ENCODE measurements at places on chromosomes 6 and 20.

- DNase-seq, result no peak
Observed at GRCh38 chr6:102405860-102406259, 1012.4 kb downstream of the GRIK2 start.

- DNase-seq, result no peak
Observed at GRCh38 chr6:17851720-17852161, 135.7 kb downstream of the KIF13A start.

GRCh38 chr6:135390458-135390857 lies 107.1 kb downstream of the AHI1 start:
- DNase-seq, result no peak

DNA sequence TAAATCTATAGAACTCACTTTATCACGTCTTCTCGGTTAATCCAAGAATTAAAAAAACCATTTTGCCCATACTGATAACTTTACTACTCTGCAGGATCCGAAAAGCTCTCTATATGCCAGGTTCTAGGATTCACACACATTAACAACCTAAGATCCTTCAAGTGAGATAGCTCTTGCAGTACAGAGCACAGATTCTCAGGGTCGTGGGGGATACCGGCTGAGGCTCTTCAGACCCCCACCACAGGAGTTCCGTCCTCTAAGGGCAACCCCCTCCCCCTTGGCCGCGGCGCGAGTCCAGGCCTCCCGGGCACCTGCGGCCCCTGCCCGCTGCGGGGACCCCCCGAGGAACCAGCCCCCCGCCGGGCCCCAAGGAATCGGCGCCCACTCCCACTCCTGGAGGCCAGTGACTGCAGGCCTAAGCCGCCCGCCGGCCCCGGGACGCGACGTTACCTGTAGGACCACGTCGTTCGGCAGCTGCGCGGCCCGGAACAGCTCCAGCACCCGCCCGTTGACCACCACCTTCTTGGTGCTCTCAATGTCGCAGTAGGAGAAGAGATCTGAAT lies 892 bp downstream of the REPS1 start:
- DNase-seq, result no peak

- DNase-seq, result no peak
Observed at GRCh38 chr20:39875492-39876110, 813.4 kb downstream of the MAFB start.

- no peak for DNase-seq
Observed at GRCh38 chr6:22079783-22080182, 217.1 kb downstream of the PRL start.

DNA sequence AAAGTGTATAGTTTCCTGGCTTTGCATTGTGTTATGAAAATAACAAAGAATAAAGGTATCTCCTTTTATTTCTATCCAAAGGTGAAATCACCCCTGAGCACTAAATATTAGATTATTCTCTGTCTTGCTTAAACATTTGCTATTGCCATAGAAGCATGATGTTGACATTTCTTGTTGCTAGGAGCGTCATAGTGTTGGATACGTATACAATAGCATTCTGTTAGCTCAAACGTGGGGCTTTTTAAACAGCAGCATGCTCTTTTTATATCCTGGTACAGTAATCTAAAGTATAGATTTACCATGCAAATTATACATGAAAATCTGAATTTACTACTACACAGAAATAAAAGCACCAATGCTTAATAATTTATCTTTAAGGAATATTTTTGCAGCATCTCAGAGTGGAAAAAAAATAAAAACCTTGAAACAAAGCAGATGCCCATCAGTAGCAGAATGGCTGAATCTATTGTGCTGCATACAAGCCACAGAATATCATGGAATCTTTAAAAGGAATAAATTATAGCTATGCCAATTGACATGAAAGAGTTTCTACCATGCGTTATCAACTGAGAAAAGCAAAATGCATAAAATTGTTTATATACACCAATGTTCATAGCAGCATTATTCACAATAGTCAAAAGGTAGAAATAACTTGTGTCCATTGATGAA lies 9.6 kb upstream of the HSF2 start:
- no peak for DNase-seq

DNA sequence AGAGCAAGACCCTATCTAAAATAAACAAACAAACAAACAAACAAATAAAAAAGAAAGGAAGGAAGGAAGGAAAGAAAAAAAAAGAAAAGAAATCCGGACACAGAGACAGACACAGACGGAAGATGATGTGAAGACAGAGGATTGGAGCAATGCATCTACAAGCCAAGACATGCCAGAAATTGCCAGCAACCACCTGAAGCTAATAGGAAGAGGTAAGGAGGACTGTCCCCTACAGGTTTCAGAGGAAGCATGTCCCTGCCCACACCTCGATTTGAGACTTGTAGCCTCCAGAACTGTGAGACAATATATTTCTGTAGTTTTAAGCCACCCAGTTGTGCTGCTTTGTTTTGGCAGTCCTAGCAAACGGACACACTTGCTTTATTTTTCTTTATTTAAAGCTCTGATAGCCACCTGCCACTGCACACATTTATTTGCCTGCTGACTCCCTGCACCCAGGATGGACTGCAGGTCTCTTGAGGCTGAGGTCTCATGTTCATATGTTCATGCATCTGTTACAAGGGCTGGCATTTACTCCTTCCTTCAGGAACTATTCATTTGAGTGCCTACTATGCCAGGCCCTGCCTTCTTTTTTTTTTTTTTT lies 20.7 kb upstream of the ZMYND8 start:
- no peak for DNase-seq
